Cerebellum (tissue), 4 donors: ENCODE measurements at places on chromosomes 11 and 22. TPM values are rescaled to one million over a fixed set of nuclear protein-coding genes. Genes with fewer than 3 reads are reported as not detected.

DNA sequence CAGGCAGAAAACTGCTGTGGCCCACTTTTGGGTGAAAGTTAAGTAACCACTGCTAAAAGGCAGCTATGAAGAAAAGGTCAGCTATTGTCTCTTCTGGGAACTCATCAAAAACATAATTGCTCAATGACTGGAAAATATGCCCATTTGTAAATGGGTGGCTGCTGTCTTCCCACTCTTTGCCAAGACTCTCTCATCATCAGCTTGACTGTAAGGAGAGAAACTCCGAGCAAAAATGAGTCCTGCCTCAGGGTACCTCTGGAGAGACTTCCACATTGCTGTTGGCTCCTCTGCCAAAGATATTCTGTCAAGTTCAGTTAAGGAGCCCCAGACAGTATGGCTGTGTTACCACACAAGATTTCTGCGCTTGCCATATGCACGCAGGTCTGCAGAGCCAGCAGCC lies 138.7 kb downstream of the BBOX1 start:
- no peak for DNase-seq

The MUC6 gene
- total RNA-seq = under 0.01 TPM

- DNase-seq = no peak
These were observed 45.1 kb downstream of the TRMU start for GRCh38 chr22:46380581-46380980.

The LRRC32 gene
- 3.6 TPM for total RNA-seq

- no peak for DNase-seq
These were observed 162.6 kb downstream of the FEZ1 start for GRCh38 chr11:125333354-125334073.

GRCh38 chr22:25404556-25404927 lies 159.9 kb upstream of the GRK3 start:
- no peak for DNase-seq

The MMP11 gene
- 6.4 TPM for total RNA-seq

The CD6 gene
- 0.27 TPM for total RNA-seq
